ENCODE measurements at places on chromosomes 6 and 20. TPM values are rescaled to one million over a fixed set of nuclear protein-coding genes. Genes with fewer than 3 reads are reported as not detected.

Gene VAPB
- total RNA-seq: 70.7 TPM

Gene LRRN4
- total RNA-seq: 0.23 TPM

Gene GSTA4
- total RNA-seq: 16.3 TPM

Gene RSPH3
- 11.1 TPM for total RNA-seq

Gene ULBP2
- 0.92 TPM for total RNA-seq

DNA sequence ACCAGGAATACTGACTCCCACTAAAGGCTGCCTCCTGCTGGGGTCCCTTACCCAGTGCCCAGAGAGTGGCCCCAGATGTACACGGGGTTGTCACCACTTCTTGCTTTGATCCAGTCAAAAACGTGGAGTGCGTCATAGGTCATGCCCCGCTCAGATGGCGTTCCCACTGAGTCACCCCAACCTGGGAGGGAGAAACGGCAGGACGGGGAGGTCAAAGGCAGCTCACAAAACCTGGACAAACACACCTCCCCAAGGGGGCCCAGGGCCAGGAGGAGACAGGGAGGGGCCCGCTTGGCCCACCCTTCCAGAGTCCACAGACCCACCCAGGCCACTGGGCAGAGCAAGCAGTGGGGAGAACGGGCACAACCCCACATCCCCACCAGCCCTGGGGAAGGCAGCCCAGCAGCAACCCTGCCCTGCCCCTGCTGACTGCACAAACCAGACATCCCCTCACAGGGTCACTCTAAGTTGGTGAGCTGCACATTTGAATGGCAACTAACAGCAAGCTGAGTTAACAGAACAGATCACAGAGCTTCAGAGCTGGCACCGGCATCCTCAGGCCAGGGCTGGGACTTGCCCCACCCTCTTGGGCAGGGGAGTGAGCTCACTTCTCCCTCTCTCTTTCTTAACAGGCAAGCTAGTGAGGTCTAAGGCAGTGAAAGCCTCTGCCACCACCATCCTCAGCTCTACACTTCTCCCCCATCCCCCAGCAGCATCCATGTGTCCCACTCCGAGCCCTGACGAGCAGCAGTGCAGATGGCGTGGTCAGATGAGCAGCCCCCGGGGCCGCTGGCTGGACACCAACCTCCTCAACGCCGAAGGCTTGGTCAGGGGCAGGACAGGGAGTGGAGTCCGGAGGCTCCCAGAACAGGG lies 61.7 kb downstream of the PYGB start:
- no peak overlapping the region for H3K4me3 ChIP-seq
- no peak for DNase-seq
- peaks cover 33% of the 10 kb centered on the region for H3K4me1 ChIP-seq
- H3K27me3 ChIP-seq: no peaks in the 10 kb centered on the region

DNA sequence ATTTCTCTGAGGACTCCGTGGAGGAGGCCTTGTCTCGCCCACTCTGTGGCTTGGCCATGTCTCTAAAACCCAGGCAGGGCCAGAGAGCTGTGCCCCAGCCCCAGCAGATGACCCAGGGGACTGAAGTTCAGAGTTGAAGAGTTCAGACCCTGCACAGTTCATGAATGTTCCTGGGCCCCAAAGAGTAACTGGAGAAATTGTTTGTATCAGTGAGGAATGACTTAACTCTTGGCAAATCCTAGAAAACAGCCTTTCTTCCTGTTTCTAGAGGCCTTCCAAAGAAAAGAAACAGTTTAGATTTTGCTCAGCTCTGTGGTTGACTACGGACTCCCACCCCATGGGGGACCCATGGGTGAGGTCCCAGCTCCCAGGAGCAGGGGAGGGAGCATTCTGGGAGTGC lies 62.1 kb upstream of the EYA2 start:
- no peak for DNase-seq
- no peak overlapping the region for H3K27ac ChIP-seq
- no peaks in the 10 kb centered on the region for H3K36me3 ChIP-seq
- no peaks in the 10 kb centered on the region for H3K4me1 ChIP-seq
- peaks cover 5% of the 10 kb centered on the region for H3K27me3 ChIP-seq

GRCh38 chr20:50450881-50451752 lies 59.1 kb upstream of the PTPN1 start:
- H3K4me3 ChIP-seq: no peak overlapping the region
- H3K27me3 ChIP-seq: no peaks in the 10 kb centered on the region
- H3K36me3 ChIP-seq: no peaks in the 10 kb centered on the region
- peak overlapping the region; percentile 55 for H3K27ac ChIP-seq
- no peaks in the 10 kb centered on the region for H3K4me1 ChIP-seq

DNA sequence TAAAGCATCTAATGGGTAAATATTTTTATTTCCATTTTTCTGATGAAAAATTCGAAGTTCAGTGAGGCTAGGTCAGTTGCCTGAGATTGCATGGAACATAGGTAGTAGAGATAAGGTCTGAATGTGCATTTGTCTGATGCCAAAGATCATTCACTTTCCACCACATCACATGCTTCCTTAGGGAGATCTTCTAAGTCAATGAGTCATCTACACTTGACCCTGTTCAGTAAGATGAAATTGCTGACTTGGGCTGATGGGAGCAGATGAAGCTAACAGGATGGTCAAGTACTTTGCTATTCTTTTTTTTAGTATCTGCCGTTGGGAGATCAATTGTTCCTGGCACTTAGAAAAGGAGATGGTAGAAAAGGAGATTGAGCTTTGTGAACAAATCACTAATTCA lies 511.3 kb downstream of the PHF3 start:
- no peak for DNase-seq
- H3K27ac ChIP-seq: no peak overlapping the region
- H3K36me3 ChIP-seq: no peaks in the 10 kb centered on the region

- no peaks in the 10 kb centered on the region for H3K36me3 ChIP-seq
- no peaks in the 10 kb centered on the region for H3K27me3 ChIP-seq
- peaks cover 14% of the 10 kb centered on the region for H3K4me1 ChIP-seq
Measured at GRCh38 chr6:151962246-151962846, 154.9 kb downstream of the ESR1 start.

DNA sequence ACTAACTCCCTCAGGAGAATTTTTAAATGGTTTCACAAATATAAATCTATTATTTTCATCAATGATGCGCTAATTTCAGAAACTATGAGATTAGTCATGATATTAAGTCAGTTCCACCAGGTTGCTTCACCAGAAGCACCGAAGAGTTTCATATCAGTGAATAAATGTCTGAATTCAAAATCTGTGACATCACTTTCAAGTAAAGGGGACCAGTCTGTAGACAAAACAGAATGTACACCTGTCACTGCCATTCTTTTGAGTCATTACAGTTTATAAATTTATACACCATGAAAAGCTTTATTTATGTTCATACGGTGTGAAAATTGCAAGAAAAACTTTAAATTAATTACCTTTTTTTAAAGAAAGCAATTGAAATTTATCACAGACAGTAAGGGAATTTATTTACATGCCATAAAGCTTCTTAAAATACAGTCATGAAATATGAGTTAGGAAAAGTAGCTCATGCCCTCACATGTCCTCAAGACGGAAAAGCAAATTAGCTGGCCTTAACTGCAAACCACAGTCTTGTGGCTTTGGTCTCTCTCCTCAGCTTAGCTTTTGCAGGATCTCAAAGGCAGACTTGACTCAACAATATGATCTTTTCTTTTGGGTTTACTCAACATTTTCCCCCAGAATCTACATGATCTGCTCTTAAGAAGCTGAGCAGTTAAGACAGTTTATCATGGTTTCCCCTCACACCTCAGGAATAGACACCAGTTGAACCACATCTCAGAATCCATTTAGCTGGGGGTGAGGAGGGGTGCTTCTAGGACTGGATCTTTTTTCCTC lies 177.7 kb upstream of the MCHR2 start:
- H3K27me3 ChIP-seq: no peaks in the 10 kb centered on the region
- no peak overlapping the region for H3K4me3 ChIP-seq
- no peak overlapping the region for H3K27ac ChIP-seq
- no peaks in the 10 kb centered on the region for H3K36me3 ChIP-seq
- H3K4me1 ChIP-seq: no peaks in the 10 kb centered on the region

DNA sequence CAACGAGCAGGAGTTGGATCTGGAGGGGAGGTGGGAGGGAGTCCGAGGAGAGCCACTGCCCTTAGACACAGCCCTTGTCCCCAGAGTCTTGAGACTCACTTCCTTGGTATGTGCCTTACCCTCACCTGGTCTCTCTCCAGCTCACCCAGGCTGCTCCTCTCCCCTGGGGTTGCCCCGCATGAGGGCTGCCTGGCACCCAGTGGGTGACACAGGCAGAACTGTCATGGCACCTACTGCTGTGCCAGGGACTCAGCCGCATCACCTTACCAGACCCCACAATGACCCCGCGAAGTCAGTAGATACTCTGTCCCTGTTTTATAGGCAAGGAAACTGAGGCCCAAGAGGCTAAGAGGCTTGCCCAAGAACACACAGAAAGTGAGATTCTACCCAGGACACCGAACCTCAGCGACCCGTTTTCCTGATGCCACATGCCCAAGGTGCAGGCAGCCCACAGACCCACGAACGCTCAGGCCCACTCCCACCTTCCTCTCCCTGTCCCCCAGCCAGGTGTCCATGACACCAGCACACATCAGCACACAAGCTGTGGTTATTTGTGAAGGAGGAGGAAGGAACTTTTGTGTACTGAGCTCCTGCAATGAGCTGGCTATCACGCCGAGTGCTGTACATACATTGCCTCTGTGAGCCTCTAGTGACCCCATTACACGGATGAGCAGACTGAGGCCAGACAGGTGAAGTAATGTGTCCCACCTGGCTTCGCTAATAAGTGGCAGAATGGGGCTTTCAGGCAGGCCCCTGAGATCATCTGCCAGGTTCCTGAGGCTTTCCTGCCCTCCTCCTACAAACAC lies 168.1 kb downstream of the GRM4 start:
- DNase-seq: no peak
- H3K4me3 ChIP-seq: no peak overlapping the region
- H3K27me3 ChIP-seq: peaks cover 56% of the 10 kb centered on the region
- H3K27ac ChIP-seq: no peak overlapping the region

- H3K4me1 ChIP-seq: no peaks in the 10 kb centered on the region
- no peak overlapping the region for H3K27ac ChIP-seq
- H3K36me3 ChIP-seq: no peaks in the 10 kb centered on the region
- no peak overlapping the region for H3K4me3 ChIP-seq
Measured at GRCh38 chr20:18187020-18187419, 49.4 kb downstream of the KAT14 start.
